ENCODE measurements at places on chromosomes 3 and 15.

GRCh38 chr15:93719921-93720351 lies 511.4 kb upstream of the MCTP2 start:
- DNase-seq, result no peak

DNA sequence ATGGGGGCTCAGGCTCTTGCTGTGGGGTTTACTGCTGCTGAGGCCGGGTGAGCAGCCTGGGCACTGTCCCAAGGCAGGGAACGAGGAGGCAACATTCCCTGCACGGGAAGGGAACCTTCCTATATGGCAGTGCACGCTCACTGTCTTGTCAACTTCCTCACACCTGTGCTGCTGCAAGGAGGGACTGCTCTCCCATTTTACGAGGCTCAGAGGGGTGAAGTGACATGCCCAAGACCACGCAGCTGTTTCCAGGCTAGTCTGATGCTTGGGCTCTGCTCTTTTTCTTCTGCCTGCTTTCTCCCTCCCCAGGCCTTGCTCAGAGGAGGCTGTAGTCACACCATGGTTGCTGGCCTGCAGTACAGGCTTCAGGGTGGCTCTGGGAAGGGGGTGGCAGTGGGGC lies 41.5 kb downstream of the SPSB4 start:
- DNase-seq, result no peak

DNA sequence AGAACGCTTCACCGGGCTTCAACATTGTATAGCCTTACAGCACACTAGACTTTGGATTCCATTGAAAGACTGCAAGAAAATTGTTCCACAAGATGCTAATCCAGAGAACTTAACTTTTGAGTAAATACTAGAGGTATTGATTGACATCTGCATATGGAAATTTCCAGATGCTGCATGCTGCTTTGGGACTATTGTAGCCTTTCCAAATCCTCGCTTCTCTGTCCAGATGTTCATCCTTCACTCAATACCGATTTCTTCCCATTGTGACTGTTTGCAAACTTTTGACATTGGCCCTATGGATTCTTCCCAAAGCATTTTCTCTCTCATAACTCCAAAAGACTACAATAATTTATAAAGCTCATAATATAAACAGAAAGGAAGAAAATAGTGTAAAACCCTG lies 41.4 kb downstream of the COL6A6 start:
- DNase-seq, result no peak

DNA sequence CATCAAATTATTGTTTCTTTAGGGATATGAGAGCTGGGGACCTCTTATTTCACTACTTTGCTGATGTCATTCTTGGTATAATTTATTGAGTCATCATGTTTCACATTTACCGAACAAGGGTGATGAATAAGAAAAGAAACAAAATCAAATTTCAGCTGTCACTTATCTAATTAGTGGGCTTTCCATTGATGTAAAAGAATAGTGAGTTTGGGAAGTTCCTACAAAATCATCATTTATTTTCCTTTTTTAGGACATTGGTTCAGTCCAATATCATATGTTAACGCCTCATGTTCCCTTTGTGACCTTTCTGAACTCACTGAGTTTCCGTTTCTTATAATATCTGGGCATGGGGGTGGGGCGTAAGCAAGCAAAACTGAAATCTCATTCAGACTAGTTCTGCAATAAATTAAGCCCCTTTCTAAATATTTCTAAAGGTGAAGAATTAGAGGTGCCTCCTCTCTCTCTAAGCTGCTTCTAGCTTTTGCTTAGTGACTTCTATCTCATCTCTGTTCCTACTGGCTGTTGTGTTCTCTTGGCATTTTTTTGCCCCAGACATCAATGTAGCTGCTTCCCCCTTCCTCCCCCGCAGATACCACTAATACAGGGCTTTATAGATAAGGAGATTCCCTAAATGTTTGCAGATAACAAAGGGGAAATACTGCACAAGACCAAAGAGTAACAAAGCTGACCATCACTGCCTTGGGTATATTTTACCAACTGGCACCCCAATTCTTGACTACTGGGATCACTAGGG lies 238.0 kb upstream of the CTNNB1 start:
- no peak for DNase-seq
